NCI-H2081 treated with DMSO at 0.1 percent for 48 hours (cell line): ENCODE measurements at places on chromosomes 1 and 21.

GRCh38 chr1:88441022-88441421, 243.1 kb upstream of the PKN2 start:
- DNase-seq: no peak

DNA sequence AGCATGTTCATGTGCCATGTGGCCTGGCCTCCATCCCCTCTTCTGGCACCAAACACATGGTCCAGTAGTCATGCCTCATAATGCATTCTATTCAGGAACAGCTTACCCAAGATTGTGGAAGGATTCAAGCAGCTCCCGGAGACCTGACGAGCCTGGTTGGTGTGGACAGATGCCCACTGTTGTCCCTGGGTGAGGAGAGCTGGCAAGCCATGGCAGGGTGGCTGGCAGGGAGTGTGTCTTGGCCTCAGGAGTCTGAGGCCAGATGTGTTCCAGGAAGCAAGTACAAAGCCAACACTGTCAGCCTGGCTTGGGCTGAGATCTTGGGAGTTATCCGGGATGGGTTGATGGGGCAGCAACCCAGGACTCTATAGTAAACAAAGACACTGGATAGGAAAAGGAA, 7.3 kb upstream of the FABP3 start:
- no peak for DNase-seq

DNA sequence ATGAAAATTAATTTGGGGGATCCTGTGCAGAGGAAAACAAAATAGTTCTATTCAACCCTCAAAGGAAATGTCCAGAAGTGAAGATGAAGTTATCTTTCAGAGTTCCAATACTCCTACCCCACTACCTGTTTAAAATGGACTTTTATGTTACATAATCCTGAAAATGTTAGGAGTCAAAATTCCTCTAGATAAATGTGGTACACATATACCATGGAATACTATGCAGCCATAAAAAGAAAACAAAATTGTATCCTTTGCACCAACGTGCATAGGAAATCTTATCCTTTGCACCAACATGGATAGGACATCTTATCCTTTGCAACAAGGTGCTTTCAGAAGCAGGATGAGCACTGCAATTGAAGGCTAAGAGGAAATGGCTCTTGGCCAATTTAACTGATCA, 245.2 kb downstream of the LTN1 start:
- DNase-seq: no peak

DNA sequence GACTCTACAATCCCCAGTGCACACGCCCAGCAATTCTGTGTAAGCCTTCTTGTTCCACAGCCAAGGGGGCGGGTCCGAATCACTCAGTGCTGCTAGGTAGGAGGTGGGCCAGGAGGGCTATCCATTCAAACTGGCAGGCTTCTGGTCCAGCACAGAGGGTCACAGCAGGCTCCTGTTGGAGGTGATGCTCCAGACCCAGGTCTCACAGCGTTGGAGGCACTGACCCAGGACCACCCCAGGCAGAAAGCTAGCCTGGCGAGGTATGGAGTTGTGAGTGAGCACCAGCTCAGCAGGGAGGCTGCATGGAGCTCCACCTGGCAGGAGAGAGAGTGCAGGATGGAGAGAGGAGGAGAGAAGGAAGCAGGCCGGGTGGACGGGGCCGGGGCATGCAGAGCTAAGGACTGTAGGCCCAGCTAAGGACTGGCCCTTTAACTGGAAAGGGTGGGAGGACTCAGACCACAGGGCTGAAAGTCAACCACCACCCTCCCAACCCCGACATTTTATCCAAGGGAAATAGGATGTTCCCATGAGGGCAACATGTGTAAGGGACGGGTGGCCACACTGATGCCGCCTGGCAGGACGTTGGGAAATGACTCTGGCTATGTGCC, 38.7 kb downstream of the GPR161 start:
- no peak for DNase-seq

- no peak for DNase-seq
These were observed 26.5 kb upstream of the TSPEAR start for GRCh38 chr21:44737706-44738354.

GRCh38 chr1:59699227-59699847, 115.4 kb upstream of the HOOK1 start:
- DNase-seq: no peak

DNA sequence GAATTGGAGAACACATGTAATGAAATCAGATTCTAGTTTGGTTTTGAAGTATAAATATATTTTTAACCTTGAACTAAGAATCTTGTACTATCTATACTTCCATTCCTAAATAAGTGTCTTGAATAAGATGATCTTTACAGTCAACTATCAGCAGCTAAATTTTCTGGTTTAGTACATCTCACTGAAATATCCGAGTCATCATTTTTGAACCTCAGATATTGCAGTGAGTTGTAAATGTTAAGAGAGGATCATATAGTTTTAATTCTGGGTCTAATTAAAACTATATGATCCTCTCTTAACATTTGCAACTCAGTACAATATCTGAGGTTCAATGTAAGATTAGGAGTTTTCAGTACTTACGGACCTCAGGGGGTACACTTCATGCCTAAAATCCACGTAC, 768.8 kb upstream of the ADAMTS5 start:
- no peak for DNase-seq

DNA sequence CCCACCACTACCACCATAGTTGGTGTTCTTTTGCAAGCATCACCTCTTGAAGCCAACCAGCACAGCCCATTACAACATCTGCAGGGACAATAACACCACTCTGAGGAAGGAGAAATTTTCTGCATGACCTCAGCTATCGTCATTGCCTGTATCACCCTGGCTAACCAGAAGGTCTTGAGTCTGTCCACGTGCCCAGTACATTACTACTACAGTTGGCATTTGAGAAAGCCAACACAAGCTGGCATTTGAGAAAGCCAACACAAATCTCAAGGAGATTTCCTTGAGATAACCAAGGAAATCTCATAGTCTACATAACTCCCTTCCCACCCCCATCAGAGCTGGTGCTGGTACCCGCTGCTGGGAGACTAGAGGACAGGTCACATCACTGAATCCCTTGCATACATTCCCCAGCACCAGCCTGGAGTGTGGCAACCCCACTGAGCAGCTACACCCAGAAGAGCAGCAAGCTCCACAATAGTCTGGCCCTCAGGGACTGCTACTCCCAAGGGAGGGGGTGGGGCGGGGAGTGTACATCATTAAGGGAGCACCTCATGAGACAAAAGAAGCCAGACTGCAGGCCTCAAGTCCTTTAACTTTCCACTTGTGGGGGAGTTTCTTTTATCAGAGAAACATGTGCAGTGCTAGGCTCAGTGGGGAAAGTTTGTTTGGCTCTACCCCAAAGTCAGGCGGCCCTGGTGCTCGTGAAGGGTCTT, 46.0 kb upstream of the GUCA2A start:
- no peak for DNase-seq

GRCh38 chr1:13407811-13408210, 2.4 kb upstream of the PRAMEF20 start:
- no peak for DNase-seq

GRCh38 chr1:39711104-39711965, 20.1 kb upstream of the HPCAL4 start:
- no peak for DNase-seq

GRCh38 chr1:109925159-109925990, 14.7 kb downstream of the CSF1 start:
- no peak for DNase-seq

DNA sequence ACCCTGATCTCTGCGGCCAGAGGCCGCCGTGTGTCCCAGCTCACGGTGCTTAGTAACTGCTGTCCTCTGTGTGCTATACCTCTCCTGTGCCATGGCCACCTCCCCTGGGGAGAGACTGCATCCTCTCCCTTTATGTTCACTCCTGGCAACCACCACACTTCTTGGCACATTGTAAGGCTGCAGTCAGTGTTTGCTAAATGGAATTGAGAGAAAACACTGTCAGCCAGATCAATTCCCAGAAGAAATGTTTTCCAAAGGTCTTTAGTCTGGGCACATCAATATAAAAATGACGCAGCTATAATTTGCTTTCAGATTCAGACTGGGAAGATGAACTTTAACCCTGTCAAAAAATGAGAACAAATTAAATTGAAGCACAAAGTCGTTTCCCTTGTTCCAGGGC, 96.8 kb downstream of the BEND5 start:
- DNase-seq: peak; percentile 19

DNA sequence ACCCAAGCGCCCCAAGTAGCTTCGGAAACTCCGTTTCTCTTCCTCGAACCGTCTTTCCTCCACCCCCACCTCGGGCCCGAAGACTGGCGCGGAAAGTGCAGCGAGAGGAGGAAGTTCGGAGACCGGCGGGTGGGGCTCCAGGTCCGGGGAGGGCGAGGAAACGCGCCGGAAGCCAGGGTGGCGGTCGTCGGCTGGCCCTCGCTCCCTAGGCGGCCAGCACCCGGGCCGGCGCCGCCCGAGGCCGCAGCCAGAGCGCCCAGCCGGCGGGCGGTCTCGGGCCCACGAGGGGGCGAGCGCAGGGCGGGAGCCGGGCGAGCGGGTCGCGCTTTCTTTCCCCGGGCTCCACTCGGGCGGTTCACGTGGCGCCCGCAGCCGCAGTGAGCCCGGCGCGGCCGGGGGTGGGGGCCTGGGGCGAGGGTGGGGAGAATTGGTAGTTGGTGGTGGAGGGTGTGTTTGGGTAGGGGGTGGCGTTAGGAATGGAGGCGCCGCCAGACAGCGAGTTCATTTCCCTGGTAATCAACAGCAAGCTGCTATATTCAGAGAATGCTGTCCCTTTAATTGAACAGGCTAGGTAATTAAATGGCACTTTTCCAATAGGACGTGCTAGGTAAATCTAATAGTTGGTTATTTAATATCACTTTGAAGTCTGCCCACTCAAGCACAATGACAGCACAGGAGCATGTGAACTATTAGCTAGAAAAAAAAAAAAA, 6.7 kb downstream of the LMO4 start:
- DNase-seq: no peak

- DNase-seq: no peak
These were observed 21.7 kb downstream of the NEXN start for GRCh38 chr1:77910116-77910515.

GRCh38 chr1:52925571-52926005, 1.5 kb upstream of the SCP2 start:
- no peak for DNase-seq

DNA sequence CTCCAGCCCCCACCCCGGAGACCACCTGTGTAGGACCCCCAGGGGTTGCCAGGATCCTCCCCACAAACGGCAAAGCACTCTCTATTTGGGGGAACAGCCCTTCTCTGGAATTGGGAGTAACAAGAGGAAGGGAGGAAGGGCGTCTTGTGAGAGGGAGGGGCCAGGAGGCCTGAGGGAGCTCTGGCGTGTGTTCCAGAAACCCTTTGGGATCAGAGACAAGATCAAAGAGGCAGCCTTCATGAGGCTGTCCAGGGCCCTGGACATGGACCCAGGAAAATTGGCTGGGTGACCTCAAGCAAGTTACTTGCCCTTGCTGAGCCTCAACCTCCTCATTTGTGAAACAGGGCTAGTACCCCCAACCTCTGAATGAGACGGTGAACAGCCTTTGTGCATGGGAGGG, 18.1 kb upstream of the ECE1 start:
- no peak for DNase-seq

DNA sequence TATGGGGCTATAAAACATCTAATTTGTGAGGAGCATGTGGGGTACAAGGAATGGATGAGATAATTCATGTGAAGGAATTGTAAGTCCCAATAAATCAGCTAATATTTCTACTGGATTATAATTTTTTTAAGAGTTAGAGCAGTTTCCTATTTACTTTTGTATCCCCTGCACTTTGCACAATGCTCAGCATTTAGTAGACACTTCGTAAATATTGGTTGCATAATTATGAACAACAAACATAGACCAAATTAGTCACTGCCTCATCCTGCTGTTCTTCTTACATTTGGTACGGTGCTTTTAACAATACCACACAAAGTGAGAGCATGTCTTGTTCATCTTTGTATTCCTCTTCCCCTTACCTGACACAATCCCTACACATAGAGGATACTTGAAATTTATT, 27.1 kb upstream of the RRP15 start:
- no peak for DNase-seq

DNA sequence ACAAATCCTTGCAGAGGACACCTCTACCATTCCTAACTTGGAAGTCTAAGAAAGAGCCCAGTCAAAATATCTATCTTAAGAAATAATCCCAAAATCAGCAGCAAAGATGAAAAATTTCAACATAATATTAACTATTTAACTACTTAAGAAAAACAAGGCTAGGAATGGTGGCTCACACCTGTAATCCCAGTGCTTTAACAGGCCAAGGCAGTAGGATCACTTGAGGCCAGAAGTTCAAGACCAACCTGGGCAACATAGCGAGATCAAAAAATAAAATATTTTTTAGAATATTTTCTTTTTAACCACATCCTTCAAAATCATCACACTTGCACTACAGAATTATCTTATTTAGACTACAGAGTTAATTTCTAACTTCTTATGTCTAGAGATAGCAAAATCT, 4.9 kb downstream of the CNN3 start:
- DNase-seq: no peak

GRCh38 chr21:10430005-10430404, 91.4 kb upstream of the TPTE start:
- DNase-seq: no peak

- DNase-seq: no peak
These were observed 164.4 kb downstream of the NTPCR start for GRCh38 chr1:233114860-233115259.

GRCh38 chr1:163142152-163142551, 60.6 kb downstream of the RGS5 start:
- no peak for DNase-seq

DNA sequence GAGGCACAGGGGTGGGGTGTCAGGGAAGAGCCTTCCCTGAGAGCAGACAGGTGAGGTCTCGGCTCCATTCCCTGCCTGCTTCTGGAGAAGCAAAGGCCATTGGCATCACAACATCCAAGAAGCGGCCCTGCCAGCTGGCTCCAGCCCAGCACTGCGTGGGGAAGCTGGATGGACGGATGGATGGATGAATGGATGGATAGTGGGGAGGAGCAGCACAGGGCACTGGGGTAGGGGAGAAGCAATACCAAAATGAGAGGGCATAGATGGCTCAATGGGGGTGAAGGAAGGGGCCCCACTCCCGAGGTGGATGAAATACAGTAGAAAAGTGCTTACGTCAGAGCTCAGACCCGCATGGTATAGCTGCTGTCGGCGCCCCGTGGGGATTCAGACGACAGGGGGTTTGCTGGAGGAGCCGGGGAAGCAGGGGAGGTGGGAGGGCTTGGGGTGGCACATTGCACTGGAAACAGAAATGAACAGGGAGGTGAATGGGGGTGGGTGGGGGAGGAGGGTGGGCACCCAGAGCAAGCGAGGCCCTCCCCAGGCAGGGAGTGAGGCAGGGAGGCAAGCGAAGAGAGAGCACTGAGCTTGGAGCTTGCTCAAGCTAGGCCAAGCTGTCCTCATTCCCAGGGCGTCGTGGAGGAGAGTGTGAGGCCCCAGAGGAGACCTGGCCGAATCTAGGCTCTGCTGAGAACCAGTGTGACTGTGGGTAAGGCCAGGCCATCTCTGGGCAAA, 9.5 kb upstream of the GOLT1A start:
- DNase-seq: no peak

- DNase-seq: no peak
These were observed 393 bp downstream of the LYSMD1 start for GRCh38 chr1:151165281-151165737.
